Activated CD4-positive, alpha-beta T cell treated with anti-CD3 and anti-CD28 coated beads, Interleukin-2, amount 50 U/mL, for 1 hour (primary cell): ENCODE measurements at places on chromosomes 11 and 22.

GRCh38 chr11:130635937-130636630, 187.6 kb downstream of the ADAMTS15 start:
- DNase-seq = no peak

DNA sequence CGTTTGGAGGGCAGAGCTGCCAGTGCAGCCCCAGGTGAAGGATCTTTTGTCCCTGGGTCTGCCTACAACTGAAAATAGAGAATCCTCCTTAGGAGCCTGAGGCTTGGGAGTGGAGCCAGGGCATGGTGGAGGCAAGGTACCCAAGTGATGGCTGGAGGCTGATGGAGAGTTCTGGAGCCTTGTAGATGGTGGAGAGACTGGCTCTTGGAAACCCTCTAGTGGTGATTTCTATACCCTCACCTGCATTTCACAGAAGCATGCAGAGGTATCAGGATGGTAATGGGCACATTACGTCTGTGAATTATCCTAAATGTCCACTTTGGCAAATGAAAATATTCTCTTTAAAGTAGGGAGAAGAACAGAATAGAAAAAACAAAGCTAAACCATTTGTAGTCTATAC, 44.4 kb downstream of the INSC start:
- no peak for DNase-seq

- no peak for DNase-seq
Measured at GRCh38 chr11:12130180-12130980, 20.0 kb downstream of the MICAL2 start.

DNA sequence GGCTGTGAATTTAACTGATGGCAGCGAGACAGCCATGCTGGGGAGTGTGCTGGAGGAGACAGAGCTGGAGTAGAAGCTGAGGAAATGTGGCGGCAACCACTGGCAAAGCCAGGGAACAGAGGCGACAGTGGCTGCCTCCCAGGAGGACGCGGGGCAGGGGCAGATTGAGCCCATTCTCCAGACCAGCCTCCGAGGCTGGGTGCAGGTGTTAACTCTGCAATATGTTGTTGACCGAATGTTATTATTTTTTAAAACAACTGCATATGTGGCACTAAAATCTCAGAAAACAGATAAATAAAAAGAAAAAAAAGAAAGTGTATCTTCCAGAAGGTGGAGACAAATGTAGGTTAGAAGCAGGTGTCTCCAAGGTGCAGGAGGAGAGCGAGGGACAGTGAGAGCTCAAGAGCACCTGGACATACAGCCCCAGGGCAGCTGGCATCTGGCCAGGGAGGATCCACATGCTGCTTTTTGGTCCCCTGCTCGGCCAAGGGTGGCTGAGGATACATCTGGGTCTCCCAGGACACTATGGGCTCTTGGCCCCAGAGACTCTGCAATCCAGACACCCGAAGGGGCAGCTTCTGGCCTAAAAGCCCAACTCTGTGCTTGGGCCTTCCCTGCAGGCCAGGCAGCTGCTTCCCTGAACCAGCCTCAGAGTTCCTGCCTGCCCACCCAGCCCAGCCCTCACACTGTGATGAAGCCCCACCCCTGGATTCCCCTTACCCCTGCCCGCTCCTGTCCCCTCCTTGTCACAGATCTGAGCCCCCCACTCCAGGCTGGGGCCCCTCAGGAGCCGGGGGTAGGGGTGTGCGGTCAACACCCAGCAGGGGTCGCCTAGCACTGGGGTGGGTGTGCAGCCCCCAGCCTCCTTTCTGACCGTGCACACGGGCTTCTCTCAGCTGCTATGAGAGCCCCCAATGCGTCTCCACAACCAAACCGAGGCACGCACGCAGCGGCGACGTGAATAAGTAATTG, 12.9 kb downstream of the RTN4R start:
- DNase-seq = no peak

DNA sequence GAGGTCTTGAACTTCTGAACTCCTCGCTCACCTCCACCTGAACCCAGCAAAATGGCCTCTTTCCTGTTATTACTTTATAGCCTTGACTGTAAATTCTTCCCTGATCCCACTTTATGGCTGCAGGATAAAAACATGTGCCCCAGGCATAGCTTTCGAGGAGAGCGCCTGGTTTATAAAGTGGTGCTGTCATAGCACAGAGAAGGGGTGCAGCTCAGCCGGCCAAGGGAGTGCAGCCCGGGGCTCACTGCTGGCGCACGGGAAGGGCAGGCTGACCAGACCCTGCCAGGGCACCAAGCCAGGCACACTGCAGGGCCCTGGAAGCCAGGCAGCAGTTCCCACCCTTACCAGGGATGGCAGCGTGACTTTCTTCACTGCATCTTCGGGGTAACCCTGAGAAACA, 50.9 kb downstream of the ISX start:
- DNase-seq = no peak

DNA sequence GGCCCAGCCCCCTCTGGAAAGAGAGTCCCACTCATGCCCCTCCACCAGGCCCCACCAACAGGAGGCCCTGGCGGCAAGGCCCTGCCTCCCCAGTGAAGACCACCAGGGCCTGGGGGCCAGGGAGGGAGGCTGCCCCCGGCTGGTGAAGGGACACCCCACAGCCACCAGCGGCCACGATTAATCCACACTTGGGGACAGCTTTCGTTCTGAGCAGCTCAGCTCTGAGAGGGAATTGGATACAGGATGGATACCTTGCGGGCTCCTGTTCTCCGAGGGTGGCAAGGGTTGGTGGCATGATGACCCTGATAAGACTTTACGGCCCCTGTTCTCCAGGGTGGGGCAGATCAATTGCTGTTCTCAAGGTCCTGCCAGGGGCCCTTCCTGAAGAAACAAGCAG, 6.9 kb upstream of the NLRP6 start:
- DNase-seq = no peak

DNA sequence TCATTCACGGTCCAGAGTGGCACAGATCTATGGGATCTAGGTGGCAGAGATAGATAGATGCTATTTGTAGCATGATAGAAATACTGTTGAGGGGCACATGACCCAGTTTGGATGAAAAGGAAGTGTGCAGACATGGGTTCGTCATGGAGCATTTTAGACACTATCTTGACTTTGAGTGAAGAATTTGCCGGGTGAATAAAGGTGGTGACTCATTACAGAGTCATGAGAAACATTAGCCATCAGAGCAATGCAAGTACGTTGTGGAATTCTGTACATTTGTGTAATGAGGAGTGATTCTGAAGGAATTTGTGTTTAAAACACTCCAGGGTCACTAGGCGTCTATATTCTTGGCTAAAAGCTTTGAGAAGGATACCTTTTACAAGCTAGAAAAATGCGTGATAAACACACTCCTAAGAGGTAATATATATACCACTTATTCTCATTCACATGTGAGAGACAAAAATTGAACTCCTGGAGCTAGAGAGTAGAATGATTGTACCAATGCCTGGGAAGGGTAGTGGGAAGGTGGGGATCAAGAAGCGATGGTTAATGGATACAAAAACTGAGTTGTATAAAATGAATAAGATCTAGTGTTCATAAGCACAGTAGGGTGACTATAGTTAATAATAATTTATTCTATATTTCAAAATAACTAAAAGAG, 593.7 kb upstream of the LUZP2 start:
- DNase-seq = no peak

GRCh38 chr11:110951037-110951949, 239.1 kb upstream of the ARHGAP20 start:
- no peak for DNase-seq

DNA sequence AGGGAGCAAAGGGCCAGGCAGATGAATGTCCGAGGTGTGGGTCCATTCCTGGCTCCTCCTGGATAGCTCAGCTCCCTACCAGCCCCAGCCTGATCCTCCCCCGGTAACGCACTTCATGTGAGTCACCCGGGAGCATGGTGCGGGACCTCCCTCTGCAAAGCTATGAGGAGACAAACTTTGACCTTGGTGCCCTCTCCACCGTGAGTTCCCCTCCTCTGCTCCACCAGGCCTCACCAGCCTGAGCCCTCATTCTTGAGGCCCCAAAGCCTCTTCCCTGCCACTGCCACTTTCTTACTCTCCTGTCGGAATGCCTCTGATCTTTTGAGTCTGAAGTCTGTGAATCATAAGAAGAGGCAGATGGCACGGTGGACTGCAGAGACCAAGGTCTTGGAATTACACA, 37.4 kb upstream of the CD82 start:
- DNase-seq = no peak
